ENCODE measurements at places on chromosomes 4 and X.

DNA sequence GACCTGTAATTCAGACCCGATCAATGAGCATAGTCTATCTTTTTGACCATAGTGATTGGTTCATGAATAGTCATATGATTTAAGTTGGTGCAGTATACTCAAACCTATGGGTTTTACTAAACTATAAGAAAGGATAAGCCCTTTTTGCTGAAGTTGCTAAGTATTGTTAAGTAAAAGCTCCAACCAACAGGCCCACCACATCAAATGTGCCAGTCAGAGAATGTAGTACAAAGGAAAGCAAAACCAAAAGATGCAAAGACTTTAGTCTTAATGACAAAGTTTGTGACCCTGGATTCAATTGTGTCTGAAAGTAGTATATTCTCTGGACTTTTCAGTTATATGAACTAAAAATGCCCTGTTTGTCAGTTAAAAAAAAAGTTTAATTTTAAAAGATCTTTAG is 208.1 kb upstream of the TET2 start:
- no peak for DNase-seq

GRCh38 chr4:88737307-88737941 is 39.8 kb upstream of the NAP1L5 start:
- DNase-seq, result no peak

- DNase-seq, result no peak
Measured at GRCh38 chr4:102527695-102528283, 26.6 kb downstream of the NFKB1 start.

GRCh38 chrX:154730253-154730891 is 20.5 kb downstream of the GAB3 start:
- no peak for DNase-seq

DNA sequence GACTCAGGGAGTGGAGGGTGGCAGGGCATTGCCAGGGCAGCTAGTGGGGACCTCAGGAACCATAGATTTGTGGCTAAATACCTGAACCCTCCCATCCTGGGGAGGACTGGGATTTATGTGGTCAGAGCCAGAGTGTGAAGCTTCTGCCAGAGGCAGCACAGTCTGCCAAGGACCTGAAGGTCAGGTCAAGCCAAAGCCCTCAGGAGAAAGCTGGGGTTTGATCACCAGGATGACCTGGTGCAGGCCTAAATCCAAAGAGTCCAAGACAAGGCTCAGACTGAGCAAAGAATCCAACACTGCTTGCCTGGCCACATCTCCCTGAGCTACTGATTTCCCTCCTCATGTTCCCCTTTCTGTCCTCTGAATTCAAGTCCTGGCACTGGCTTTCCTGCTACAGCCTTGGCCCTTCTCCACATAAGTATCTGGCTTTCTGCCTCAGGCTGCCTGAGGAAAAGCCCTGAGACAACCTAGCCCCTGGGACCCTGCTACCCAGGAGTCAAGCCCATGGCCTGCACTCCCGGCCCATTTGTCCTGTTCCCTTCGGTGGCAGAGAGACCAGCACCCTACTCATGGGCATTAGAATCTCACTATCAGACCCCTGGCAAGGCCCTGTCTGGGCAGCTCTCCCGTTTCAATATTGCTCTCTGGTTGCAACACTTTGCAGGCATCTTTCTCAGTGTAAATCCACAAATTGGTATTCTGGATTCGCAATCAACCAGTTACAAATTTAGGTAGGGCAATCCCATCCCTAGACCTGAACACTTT is 39.3 kb upstream of the SLC25A43 start:
- DNase-seq, result no peak

DNA sequence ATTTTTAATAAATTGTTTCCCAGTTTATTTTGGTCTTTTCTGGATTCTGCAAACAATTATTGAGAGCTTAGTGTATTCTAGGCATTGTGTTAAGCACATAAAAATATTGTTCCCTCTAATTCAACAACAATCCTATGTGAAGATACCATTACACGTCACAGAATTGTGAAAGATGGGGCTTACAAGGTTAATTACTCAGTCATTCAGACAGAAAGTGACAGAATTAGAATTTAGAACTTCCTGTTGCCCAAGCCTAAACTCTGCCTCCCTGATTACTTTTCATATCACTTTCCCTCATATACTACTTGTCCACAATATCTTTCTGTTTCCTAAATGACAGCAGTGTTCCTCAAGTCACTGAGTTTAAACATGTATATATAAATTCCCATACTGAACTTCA is 186.7 kb upstream of the VEGFC start:
- DNase-seq, result no peak

- DNase-seq, result no peak
Measured at GRCh38 chrX:77505227-77505626, 58.0 kb downstream of the FGF16 start.

- peak; percentile 65 for DNase-seq
Measured at GRCh38 chr4:186192066-186192612, 772 bp downstream of the CYP4V2 start.

GRCh38 chrX:31124536-31124935 is 52.7 kb upstream of the FTHL17 start:
- DNase-seq, result no peak

DNA sequence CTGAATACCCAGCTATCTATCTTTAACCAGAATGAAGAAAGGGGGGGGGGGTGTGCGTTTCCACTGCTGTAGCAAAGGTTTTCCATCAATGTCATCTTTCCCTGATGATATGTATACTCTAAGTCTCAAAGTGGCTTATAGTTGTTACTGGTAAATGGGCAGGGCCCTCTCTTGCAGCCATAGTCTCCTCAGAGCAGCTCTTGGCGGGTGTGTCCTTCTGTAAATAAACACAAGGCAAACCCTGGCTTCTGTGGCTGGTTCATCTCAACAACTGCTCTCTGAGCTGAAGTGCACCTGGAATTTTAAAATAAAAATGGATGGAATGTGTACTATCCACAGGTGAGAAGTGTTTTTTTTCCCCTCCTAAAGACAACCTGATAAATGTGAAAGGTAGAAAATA is 57.5 kb upstream of the SCML1 start:
- DNase-seq, result no peak

DNA sequence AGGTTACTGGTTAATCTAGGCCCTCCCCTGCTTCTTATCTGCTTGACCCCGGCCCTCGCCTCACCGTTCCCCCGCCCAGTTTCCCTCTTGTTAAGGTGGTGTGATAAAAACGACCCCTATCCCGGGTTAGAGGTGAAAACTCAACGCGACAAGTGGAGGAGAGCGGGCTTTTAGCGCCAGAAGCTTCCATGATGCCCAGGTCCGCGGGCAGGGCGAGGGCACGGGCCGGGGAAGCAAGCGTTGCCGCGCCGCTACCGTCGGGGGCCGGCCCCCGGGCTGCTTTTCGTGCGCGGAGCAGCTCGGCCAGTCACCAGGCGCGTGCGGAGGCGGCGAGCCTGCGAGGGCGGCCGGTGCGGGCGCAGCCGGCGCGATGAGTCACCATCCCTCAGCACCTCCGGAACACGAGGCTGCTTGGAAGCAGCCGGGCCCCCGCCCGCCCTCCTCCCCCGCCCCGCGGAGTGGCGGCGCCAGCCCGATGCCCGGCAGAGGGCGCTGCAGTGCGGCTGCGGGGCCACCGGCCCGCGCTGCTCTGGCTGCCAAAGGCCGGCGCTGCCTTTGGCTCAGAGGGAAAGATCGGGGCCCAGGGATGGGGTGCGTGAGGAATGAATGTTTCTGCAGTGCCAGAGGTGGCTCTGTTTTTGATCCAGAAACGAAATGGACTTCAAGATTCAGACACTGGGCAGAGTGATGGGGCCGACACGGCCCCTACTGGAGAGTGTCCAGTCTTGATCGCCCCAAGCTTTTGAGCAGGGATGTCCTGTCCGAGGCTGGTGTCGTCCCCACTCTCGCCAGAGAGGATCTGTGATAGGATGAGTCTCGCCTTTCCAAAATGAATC is 107.8 kb downstream of the NHSL2 start:
- peak; percentile 54 for DNase-seq

DNA sequence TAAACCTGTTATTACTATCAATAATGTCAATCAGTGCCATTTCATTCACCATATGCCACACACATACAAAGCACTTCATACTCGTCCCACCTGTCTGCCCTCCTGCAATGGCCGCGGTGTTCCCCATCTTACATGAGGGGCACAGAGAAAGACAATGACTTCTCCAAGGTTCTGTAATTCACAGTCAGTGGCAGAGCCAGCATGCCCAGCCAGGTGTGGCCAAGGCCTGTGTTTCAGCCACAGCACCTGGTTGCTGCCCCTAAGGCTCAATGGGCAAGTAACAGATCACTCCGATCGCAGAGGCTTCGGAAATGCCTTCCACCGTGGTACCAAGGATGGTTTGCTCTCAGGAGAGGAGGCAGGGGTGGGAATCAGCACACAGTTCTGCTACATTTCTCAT is 10.9 kb downstream of the AFAP1 start:
- DNase-seq, result no peak

GRCh38 chr4:88533937-88534750 is 10.6 kb upstream of the PYURF start:
- DNase-seq, result no peak

GRCh38 chrX:17023661-17024060 is 77.2 kb downstream of the REPS2 start:
- DNase-seq, result no peak

GRCh38 chrX:32530802-32531403 is 680.4 kb downstream of the DMD start:
- DNase-seq, result peak; percentile 63

DNA sequence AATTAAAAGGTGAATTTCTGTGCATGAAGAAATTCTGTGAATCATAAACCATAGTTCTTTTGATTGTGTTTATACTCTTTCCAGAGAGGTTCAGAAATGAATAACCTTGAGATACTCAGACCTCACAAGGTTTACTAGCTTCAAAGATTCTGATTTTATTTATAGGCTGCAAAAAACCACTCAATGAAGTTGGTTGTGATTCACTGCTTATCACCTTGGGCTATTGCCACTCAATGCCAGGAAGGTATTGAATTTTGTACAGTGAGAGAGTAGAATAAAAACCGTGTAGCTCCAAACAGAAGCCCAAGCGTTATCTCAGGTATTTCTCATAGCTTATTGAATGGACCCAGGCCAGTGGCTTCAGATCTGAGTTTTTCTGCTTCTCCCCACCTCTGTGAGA is 118.7 kb downstream of the FHIP1A start:
- DNase-seq, result no peak

GRCh38 chr4:113641025-113641431 is 120.5 kb downstream of the CAMK2D start:
- no peak for DNase-seq

- no peak for DNase-seq
Measured at GRCh38 chr4:158786121-158786601, 17.3 kb downstream of the FNIP2 start.

DNA sequence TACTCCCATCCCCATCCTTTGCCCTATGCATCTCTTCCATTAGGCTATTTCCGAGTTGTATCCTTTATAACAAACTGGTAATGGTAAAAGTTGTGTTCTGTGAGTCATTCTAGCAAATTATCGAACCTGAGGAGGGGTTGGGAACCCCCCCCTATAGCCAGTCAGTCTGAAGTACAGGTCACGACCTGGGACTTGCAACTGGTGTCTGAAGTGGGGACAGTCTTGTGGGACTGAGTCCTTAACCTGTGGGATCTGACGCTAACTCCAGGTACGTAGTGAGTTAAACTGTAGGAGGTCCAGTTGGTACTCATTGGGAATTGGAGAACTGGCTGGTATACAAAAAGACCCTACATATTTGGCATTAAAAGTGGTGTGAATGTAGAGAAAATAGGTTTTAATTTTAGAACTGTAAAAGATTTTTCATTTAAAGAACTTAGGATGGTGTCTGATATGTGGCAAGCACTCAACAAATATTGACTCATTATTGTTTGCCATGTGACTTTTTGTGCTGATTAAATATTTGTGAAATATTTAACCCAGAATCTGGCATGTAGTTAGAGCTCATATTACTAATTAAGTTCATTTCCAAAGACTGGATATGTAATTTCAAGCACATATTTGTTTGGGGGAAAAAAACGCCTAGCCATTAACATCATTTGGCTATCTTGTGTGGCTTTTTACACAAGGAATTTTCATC is 50.7 kb downstream of the CHST7 start:
- DNase-seq, result no peak

GRCh38 chr4:55323375-55323774 is 22.7 kb upstream of the SRD5A3 start:
- DNase-seq, result no peak

- no peak for DNase-seq
Measured at GRCh38 chr4:77930154-77930639, 67.6 kb downstream of the MRPL1 start.

GRCh38 chrX:23286731-23287130 is 47.9 kb upstream of the PTCHD1 start:
- no peak for DNase-seq

DNA sequence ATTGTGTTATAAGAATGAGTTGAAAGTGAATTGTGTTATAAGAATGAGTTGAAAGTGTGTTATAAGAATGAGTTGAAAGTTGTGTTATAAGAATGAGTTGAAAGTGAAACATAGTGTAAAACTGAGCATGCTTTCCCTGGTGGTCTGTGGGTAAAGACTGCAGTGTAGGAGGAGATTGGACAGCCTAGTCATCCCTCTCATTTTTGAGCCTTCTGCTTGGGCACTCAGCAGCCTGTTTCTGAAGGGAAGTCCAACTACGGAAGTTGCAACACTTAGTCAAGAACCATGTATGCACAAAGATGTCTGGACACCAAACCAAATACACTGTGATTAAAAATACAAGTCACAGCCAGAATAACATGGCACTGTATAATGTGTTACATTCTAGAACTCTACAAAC is 72.6 kb downstream of the ANK2 start:
- no peak for DNase-seq

DNA sequence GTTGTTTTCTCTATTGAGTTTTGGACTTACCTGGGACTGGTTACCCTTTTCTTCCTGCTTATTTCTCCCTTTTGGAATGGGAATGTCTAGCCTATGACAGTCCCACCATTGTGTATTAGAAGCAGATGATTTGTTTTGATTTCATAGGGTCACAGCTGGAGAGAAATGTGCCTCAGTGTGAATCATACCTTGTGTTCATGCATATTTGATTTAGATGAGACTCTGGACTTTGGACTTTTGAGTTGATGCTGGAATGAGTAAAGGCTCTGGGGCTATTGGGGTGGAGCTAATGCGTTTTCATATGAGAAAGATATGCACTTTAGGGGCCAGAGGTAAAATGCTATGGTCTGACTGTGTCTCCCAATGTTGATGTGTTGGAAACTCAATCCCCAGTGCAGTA is 30.5 kb upstream of the TEX13C start:
- no peak for DNase-seq

- DNase-seq, result no peak
Measured at GRCh38 chrX:4451591-4451990, 738.1 kb upstream of the PRKX start.

DNA sequence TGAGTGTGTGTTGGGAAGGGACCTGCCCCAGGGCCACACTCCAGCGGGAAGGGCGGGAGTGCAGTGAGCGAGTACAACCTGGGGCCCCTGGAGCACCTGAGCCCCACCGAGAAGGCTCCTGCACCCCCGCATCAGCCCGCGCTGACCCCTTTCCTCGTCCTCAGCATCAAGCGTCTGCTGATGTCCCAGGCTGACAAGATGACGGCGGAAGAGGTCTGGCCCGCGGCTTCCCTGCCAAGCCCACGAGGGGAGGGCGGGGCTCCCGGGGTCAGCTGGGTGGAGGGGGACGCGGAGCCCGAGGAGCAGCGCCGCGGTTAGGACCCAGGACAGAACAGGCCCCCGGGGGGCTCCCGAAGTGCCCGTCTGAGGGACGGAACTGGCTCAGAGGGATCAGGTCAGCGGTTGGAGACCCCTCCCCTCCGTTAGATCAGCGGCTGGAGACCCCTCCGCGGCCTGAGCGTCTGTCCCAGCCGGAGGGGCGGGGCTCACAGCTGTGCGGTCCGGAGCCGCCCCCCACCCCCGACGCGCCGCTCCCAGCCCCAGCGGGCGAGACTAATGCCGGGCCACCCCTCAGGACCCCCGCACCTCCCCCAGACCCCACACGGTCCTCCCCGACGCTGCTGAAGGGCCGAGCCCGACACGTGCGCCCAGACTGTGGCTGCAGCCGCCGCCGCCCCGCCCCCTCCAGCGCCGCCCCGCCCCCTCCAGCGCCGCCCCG is 6.7 kb downstream of the MYL5 start:
- DNase-seq, result no peak

Data from globus pallidus (tissue), 1 donor.